Renal pelvis (tissue), 12 donors: ENCODE measurements at places on chromosomes 3 and 15. TPM values are rescaled to one million over a fixed set of nuclear protein-coding genes. Genes with fewer than 3 reads are reported as not detected.

Gene CMTM8
- polyA plus RNA-seq, result 10.5 TPM

- no peak for DNase-seq
Measured at GRCh38 chr3:45544024-45544716, 50.4 kb upstream of the LIMD1 start.

- no peak for DNase-seq
Measured at GRCh38 chr3:23170291-23170690, 32.8 kb upstream of the UBE2E2 start.

DNA sequence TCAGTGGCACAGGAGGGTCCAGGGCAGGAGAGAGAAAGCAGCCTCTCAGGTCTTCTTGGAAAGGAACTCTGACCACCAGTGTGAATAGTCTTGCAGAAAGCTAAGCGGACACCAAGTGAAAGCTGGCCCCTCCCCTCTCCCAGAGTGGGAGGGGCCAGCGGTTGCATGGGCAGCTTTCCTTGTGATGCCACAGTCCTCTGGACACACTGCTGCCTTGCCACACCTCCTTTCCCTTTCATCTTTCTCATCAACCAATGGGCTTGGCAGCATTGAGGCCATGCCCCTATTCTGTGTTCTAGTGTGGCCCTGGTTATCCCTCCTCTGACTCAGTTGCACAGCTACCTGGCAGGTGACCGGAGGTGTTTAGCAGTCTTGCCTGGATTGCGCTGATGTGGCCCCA is 49.7 kb upstream of the GOLGA6B start:
- DNase-seq, result no peak

Gene SEMA3F
- 87.7 TPM for polyA plus RNA-seq
